ENCODE measurements at places on chromosomes 5 and 9. TPM values are rescaled to one million over a fixed set of nuclear protein-coding genes. Genes with fewer than 3 reads are reported as not detected.

DNA sequence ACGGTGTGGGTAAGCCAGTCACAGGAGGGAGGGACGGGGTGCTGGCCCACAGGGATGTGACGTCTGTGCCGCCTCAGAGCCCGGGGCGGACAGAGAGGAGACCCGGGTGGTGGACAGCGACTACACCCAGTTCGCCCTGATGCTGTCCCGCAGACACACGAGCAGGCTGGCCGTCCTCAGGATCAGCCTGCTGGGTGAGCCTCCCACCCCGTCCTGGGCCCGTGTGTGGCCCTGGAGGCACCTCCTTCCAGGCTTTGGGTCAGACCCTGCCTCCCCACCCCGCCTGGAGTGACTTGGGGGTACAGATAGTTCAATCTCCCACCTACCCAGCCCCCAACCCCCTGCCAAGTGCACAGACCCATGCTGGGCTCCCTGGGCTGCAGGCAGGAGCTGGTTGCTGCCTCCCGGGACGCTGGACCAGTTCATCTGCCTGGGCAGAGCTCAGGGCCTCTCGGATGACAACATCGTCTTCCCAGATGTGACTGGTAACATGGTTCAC, 1.7 kb downstream of the LCN12 start:
- no peak overlapping the region for H3K27ac ChIP-seq
- H3K4me1 ChIP-seq = peaks cover 36% of the 10 kb centered on the region
- DNase-seq = no peak
- no peak overlapping the region for H3K4me3 ChIP-seq

DNA sequence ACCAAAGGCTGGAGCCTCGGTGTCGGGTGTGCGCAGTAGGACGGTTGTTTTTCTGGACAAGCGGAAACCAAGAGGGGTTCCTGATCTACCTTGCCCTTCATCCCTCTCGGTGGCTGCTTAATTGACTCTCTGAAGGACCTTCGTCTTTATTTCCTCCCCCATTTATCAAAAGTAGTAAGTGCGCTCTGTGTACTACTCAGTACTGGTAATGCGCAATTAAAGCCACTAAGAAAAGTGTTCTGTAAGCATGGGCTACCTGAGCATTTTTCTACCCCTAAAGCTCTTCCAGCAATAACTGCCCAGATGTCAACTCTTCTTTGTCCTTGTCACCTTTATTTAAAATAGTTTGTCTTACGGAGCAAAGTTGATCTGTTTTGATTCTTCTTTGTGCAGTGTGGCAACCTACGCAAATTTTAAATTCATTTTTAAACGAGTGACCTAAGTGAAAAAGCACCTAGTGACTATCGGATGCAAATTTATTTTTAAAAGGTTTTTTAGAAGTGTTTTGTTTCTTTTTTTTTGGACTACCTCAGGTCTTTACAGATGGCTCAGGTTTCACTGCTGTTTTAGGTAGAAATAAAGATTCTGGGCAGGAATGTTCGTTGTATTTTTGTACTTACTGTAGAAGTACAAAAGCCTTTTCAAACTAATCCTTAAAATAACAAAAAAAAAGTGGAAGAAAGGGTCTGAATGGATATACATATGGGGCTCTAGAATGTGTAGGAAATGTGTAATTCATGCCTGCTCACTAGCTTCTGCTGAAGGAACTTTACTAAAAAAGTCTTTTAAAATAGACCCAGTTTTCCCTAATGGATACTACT, 2.0 kb downstream of the JMY start:
- DNase-seq = no peak
- peak overlapping the region; percentile 97 for H3K4me3 ChIP-seq
- H3K27ac ChIP-seq = peak overlapping the region; percentile 90

- H3K36me3 ChIP-seq = no peaks in the 10 kb centered on the region
- H3K4me1 ChIP-seq = no peaks in the 10 kb centered on the region
- no peak overlapping the region for H3K4me3 ChIP-seq
- no peak for DNase-seq
- H3K27ac ChIP-seq = no peak overlapping the region
- no peaks in the 10 kb centered on the region for H3K27me3 ChIP-seq
Measured at GRCh38 chr9:109604131-109604530, 106.0 kb upstream of the PTPN3 start.

DNA sequence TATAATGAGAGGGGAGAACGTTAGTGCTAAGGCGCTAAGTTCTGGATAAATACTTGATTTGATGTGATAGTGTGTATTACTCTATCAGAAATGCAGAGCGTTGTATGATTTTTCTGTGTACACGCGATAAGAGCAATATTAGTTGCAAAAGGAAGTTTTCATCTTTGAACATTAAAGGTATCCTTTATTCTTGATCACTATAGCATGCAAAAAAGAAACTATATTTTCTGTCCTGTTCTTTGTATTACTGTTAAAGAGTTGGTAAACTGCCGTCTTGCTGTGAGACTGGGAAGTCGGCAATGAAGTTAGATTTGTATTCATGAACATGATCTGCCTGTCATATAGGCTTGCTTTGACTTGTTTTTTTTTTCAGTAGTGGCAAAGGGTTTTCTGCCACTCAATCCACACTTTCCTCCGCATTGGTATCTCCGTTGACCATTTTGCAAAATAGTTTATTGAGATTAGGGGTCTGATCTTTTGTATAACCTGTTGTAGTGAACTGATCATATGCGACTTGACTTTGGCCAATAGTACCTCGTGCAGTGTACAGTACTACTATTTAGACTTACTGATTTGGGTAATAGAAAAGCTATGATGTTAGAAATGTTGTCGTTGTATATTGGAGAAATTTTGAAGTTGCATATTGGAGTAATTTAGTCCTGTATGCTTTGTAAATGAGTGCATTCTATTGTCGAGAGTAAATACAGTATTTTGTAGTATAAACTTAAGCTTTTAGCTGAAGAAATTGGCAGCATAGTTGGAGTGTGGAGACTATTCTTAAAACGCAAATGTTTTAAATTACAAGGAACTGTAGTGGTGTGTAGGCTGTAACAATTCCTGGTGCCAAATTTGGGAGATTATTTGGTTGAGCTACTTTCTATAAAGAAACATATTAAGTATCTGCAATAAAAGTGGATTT, 1.7 kb downstream of the DENND4C start:
- H3K27ac ChIP-seq = peak overlapping the region; percentile 98
- peaks cover 50% of the 10 kb centered on the region for H3K4me1 ChIP-seq
- H3K27me3 ChIP-seq = no peaks in the 10 kb centered on the region
- DNase-seq = peak; percentile 20

- H3K36me3 ChIP-seq = no peaks in the 10 kb centered on the region
- no peaks in the 10 kb centered on the region for H3K27me3 ChIP-seq
- H3K4me3 ChIP-seq = no peak overlapping the region
- no peak for DNase-seq
- H3K27ac ChIP-seq = no peak overlapping the region
- H3K4me1 ChIP-seq = no peaks in the 10 kb centered on the region
Measured at GRCh38 chr9:115263371-115264075, 145.6 kb upstream of the TNC start.

DNA sequence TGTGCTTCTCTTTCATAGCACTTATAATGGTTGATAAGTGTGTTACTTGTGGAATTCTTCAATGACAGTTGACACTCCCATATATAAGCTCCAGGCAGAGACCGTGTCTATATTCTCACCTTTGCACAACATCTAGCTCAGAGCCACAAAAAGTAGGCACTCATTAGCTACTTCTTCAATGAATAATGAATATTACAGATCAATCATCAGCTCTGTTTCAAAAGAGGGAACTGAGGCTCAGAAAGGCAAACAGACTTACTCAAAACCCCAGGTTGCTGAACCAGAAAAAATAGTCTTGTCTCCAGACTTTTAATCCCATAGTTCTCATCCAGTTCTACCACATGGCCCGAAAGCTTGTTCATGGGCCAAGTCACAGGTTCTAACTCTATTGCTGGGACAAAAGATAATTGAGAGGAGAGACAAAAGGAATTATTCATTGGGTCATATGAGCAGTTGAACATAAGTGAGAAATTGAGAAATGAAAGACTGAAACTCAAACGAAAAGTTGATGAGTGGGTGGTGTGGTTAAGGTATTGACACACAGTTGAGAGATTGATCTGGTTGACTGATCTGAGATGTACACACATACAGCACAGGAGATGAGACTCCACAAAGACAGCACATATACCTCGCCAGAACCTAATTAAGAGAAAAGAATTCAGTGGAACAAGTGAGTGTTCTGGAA, 381.6 kb downstream of the EFNA5 start:
- H3K27ac ChIP-seq = no peak overlapping the region
- no peak for DNase-seq
- no peaks in the 10 kb centered on the region for H3K27me3 ChIP-seq
- H3K4me1 ChIP-seq = no peaks in the 10 kb centered on the region
- no peak overlapping the region for H3K4me3 ChIP-seq

- no peaks in the 10 kb centered on the region for H3K36me3 ChIP-seq
- H3K4me1 ChIP-seq = peaks cover 38% of the 10 kb centered on the region
- DNase-seq = no peak
- peak within 1 kb of the TSS; percentile 39 for H3K4me3 ChIP-seq
Measured at GRCh38 chr9:84669288-84670137, at the start of gene NTRK2. Gene NTRK2, plus strand, starts transcription at chr9:84669729. Its CDS starts 1,020 bp downstream, at chr9:84670749.

DNA sequence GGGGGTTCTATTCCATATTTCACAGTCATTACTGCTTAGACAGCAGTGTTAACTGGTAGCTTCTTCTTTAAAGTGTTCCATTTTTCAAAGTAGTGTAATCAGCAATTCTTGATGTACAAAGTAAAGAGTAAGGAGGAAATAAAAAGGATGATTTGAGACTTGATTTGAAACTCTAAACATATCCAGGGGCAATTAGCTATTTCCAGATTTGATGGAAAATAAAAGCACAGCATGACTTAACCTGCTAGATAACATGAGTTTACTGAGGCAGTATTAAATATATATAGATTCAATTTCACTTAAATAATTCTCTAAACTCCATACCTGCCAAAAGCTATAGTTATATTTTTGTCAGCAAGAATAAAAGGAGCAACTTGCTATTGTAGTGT, 29.8 kb downstream of the NR2F1 start:
- H3K27me3 ChIP-seq = peaks cover 75% of the 10 kb centered on the region
- DNase-seq = no peak
- no peak overlapping the region for H3K27ac ChIP-seq
- H3K4me1 ChIP-seq = peaks cover 19% of the 10 kb centered on the region

- H3K27me3 ChIP-seq = no peaks in the 10 kb centered on the region
- no peak overlapping the region for H3K4me3 ChIP-seq
- H3K4me1 ChIP-seq = no peaks in the 10 kb centered on the region
- no peak overlapping the region for H3K27ac ChIP-seq
- no peak for DNase-seq
- H3K36me3 ChIP-seq = no peaks in the 10 kb centered on the region
Measured at GRCh38 chr5:33675958-33676464, 215.8 kb downstream of the ADAMTS12 start.

DNA sequence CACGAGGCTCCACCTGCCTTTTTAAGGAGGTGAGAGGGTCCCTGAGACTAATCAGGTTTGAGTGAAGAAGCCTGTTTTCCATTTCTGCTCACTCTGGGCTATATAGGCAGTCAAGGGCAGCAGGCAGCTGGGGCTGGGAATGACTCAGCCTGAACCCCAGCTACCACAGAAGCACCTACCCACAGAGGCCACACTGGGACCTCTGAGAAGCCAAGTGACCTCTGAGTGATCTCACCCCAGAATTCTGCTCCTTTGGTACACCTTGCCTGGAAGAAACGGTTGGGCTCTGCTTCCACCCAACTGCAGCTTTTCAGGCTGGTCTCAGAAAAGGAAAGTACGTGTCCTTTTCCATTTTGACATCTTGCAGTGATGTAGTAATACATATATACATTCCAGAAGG, 6.8 kb downstream of the FAM219A start:
- H3K4me1 ChIP-seq = peaks cover 40% of the 10 kb centered on the region
- no peaks in the 10 kb centered on the region for H3K36me3 ChIP-seq
- H3K27me3 ChIP-seq = no peaks in the 10 kb centered on the region
- no peak overlapping the region for H3K27ac ChIP-seq

DNA sequence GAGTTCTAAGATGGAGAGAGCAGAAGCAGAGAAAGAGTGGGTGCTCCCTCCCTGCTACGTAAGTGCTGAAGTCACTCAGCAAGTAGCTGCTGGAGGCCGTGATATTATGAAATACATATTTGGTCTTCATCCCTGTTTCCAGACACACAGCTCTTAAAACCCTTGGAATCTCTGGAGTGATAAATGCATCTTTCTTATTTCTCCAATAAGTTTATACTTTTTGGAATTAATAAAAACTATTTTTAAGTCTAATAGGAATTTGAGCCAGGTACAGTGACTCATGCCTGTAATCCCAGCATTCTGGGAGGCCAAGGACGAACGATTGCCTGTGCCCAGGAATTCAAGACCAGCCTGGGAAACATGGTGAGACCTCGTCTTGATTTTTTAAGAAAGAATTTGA, 60.6 kb downstream of the AUH start:
- no peak overlapping the region for H3K4me3 ChIP-seq
- peak overlapping the region; percentile 85 for H3K27ac ChIP-seq
- H3K4me1 ChIP-seq = peaks cover 19% of the 10 kb centered on the region
- H3K36me3 ChIP-seq = peaks cover 12% of the 10 kb centered on the region

DNA sequence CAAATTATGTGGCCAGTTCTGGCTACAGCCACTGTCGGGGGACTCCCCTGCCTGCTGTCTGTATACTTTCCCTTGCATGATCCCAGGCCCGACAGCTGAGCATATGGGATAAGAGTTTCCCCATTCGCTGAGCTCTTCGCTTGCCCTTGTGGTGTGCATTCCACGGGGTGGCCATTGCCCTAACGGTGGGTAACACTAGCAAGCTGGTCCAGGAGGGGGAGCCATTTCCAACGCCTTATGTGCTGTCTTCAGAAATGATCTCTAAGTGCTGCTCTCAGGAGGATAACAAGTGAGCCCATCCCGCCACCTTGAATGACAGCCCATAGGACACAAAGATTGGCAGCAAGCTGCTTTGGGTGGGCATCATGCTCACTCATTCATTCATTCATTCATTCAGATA, 190.9 kb downstream of the FSTL4 start:
- peak; percentile 32 for DNase-seq
- H3K36me3 ChIP-seq = no peaks in the 10 kb centered on the region
- no peak overlapping the region for H3K27ac ChIP-seq
- H3K4me3 ChIP-seq = no peak overlapping the region

BTNL3 gene
- 10.5 TPM for total RNA-seq

SOHLH1 gene
- total RNA-seq = not detected

IL4 gene
- total RNA-seq = not detected

RLN2 gene
- total RNA-seq = not detected

ENHO gene
- total RNA-seq = 1.2 TPM

STKLD1 gene
- not detected for total RNA-seq

TRAF1 gene
- total RNA-seq = 0.58 TPM

WHRN gene
- 2.3 TPM for total RNA-seq

SPINK7 gene
- not detected for total RNA-seq

GPR151 gene
- total RNA-seq = not detected

CCDC192 gene
- not detected for total RNA-seq

SLCO4C1 gene
- not detected for total RNA-seq

CNTNAP3B gene
- total RNA-seq = 26.6 TPM

PCDHB9 gene
- 0.14 TPM for total RNA-seq

All from stomach (tissue), 19 donors.